ENCODE measurements at places on chromosomes 13 and 19. TPM values are rescaled to one million over a fixed set of nuclear protein-coding genes. Genes with fewer than 3 reads are reported as not detected.
A peak's percentile ranks its signal among the peaks of the same experiment; 100 is the strongest.

DNA sequence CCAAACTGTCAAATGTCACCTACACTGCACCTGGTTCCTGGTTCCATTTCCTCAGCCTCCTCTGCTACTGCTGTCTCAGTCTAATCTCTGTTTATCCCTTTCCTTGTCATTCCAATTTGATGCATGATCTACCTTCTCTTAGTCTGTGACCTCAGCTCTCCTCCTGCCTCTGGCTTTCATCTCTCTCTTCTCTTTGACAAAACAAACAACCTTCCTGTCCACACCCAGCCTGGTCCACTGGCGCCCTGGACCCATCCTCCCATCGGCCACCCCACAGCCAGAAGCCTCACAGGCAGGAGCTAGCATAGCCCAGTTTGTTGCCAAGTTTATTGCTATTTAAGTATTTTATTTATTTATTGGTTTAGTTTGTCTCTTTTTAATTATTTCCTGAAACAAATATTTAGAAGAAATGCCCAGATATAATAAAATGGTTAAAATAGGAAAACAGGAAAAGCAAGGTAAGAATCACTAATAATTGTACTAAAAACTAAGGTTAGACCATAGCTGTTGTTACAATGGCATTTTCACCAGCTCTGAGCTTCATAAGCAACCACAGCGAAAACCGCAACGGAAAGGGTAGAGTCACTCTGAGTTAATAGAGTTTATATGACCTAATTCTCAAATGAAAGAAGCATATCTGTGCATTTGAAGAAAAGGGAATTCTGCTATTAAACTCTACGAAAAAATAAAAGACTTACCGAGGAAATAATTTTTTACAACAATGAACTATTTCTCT is 68.6 kb downstream of the EFNB2 start:
- no peak for DNase-seq

GRCh38 chr13:51608857-51609406 is 24.7 kb downstream of the WDFY2 start:
- DNase-seq: no peak

GRCh38 chr13:72205773-72206172 is 338.8 kb upstream of the DACH1 start:
- no peak for DNase-seq

Gene PSG7
- total RNA-seq: not detected

GRCh38 chr13:112722433-112723263 is 32.8 kb downstream of the ATP11A start:
- no peak for DNase-seq

DNA sequence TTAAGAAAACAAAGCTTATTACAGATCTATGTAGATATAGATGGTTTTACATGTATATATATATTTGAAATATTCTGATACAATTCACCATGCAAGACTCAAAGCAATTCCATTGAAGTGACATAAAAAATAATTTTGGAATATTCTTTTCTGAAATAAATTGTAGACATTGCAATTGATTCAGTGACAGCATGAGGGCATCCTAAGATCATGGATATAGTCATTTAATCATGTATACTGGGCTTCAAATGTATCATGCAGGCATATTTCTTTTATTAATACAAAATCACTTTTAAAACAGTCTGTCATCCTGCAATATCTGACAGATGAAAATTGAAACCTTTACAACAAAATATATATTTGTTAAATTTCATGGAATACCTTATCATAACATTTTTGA is 286.7 kb upstream of the SLITRK6 start:
- no peak for DNase-seq

Gene FXYD1
- total RNA-seq: 2.4 TPM

GRCh38 chr13:50586414-50587083 is 256.9 kb downstream of the DLEU7 start:
- no peak for DNase-seq

Gene ZNF799
- total RNA-seq: 1.1 TPM

DNA sequence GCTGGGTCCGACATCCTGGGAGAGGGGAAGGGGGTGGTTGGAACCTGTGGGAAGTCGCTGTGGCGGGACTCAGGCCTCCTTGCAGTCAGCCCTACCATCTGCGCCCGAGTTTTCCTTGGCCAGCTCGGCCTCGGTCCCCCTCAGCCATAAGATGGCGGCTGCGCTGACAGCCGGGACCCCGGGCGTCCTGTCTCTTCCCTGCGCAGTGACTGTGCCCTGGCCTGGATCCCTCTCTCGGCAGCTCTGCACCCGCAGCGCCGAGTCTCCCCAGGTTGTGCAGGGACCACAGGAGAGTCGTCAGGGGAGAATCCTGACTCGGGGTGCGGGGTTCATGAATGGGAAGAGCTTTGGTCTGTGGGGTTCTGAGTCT is 345 bp downstream of the ZNF257 start:
- no peak for DNase-seq

GRCh38 chr19:5793188-5793587 is 2.2 kb upstream of the DUS3L start:
- DNase-seq: no peak

- DNase-seq: no peak
These were observed 1.7 kb upstream of the NUMBL start for GRCh38 chr19:40692212-40692551.

Gene UBL3
- total RNA-seq: 43.1 TPM

DNA sequence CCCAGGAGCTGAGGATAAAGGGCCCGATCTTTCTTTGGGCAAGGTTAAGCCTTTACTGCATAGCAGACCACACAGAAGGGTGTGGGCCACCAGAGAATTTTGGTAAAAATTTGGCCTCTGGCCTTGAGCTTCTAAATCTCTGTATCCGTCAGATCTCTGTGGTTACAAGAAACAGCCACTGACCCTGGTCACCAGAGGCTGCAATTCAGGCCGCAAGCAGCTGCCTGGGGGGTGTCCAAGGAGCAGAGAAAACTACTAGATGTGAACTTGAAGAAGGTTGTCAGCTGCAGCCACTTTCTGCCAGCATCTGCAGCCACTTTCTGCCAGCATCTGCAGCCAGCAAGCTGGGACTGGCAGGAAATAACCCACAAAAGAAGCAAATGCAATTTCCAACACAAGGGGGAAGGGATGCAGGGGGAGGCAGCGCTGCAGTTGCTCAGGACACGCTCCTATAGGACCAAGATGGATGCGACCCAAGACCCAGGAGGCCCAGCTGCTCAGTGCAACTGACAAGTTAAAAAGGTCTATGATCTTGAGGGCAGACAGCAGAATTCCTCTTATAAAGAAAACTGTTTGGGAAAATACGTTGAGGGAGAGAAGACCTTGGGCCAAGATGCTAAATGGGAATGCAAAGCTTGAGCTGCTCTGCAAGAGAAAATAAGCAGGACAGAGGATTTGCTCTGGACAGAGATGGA is 8.4 kb upstream of the CEACAM19 start:
- no peak for DNase-seq

DNA sequence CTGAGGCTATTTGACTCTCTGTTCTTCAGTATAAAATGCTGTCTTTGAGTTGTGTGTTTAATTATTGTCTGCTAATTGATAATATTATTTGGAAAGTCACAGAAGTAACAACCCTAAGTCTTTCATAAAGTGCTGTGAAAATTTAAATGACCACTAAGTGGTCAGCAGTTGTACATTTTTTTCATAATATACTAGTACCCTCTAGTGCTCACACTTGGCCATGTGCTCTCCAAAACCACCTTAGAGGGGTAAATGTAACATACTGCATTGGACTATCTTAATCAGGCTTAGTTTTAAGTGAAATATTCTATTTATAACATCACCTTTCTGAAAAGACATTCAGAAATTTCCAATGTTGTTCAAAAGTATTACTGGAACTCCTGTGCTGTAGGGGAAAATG is 745.3 kb downstream of the GPC5 start:
- no peak for DNase-seq

Gene BRME1
- total RNA-seq: 1.0 TPM

Gene N4BP2L2
- total RNA-seq: 141 TPM

- DNase-seq: no peak
These were observed 68.5 kb downstream of the STOML3 start for GRCh38 chr13:38922170-38922569.

Gene KLK14
- not detected for total RNA-seq

- DNase-seq: no peak
These were observed 196.3 kb downstream of the LHFPL6 start for GRCh38 chr13:39406688-39407087.

GRCh38 chr19:50059045-50059444 is 33.2 kb downstream of the ZNF473 start:
- DNase-seq: no peak

DNA sequence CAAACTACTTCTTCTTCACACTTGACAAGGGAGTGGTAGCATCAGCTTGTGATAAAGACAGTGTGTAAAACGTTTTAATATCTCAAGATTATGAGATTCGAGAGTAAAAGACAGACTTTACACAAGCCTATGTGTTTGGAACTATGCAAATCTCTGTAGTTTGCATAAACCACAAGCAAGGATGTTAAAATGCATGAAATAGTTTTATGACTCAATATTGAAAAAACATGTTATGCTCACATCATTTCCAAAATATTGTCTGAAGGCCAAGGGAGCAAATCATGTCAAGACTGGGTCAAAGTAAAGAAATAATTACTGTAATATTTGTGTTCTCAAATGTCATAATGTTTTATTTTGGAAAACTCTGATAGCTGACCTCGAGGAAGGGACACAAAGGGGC is 316.8 kb upstream of the KLF12 start:
- DNase-seq: no peak

- no peak for DNase-seq
These were observed 32.8 kb downstream of the TSC22D1 start for GRCh38 chr13:44543369-44543768.

GRCh38 chr19:6032827-6033226 is 54.9 kb upstream of the RANBP3 start:
- DNase-seq: no peak

Gene GRIK5
- total RNA-seq: 0.50 TPM

DNA sequence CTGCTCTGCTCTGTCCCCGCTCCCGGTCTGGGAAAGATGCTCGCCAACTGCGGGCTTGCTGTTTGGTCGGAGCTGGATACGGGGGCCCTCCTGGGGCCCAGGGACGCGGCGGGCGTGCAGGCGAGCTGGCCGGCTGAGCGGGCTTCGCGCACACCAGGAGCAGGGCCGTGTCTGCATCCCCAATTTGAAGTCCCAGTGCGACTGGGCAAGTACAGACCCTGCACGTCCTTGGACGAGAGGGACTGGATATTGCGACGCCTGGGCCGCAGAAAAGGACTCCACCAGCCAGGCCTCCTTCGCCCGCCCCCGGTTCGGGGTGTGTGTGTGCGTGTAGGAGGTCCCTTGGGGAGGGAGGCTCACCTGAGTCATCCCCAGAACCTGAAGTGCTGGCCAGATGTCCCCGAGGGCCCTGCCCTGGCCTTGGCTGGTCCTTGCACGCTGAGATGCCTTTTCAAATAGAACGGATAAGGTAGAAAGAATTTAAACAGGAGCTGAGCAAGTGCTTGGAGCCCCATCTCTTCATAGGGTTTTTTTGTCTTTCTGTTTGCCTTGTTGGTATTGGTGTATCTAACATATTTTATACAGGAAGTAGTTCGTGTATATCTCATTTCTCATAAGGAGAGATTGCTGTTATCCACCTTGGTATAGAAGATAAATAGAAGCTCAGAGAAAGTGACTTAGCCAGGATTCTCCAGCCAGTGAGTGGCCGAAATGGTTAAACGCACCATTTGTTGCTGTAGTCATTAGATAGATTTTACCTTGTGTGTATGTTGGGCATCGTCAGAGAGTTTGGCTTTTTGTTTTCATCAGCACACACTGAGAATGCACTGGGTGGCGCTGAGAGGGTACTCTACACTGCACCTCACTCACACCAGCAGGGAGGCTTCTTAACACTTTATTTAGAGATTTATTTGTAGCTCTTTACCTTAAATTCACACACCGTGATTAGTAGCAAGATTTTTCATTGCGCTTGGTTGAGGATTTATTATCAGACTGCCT is 1.1 kb downstream of the NAXD start:
- peak; percentile 23 for DNase-seq
